Dermis lymphatic vessel endothelial cell (primary cell): ENCODE measurements at places on chromosomes 5 and 9. TPM values are rescaled to one million over a fixed set of nuclear protein-coding genes. Genes with fewer than 3 reads are reported as not detected.

The SLC1A3 gene
- 0.11 TPM in 1 of 2 replicates, not detected in the other for total RNA-seq

The CSF1R gene
- total RNA-seq, result not detected in 2 replicates

The NUTM2G gene
- not detected in 2 replicates for total RNA-seq

The GLRX gene
- total RNA-seq, result 25.0 and 26.0 TPM in 2 replicates

The SGCD gene
- total RNA-seq, result 2.0 and 4.8 TPM in 2 replicates

The DNAH5 gene
- 0.11 and 0.17 TPM in 2 replicates for total RNA-seq

The C5orf52 gene
- not detected in 2 replicates for total RNA-seq

The CTSL gene
- total RNA-seq, result 670 and 990 TPM in 2 replicates

The FCHSD1 gene
- 13.0 and 15.6 TPM in 2 replicates for total RNA-seq

The HTR4 gene
- not detected in 2 replicates for total RNA-seq

The CSF2 gene
- 0.22 TPM in 1 of 2 replicates, not detected in the other for total RNA-seq

The PLPPR1 gene
- total RNA-seq, result under 0.01 TPM in 1 of 2 replicates, not detected in the other

The GKAP1 gene
- 1.2 and 2.0 TPM in 2 replicates for total RNA-seq

The TOR2A gene
- 4.9 and 5.5 TPM in 2 replicates for total RNA-seq

The EDIL3 gene
- 0.09 and 0.22 TPM in 2 replicates for total RNA-seq

The INSL6 gene
- total RNA-seq, result not detected in 2 replicates

The NR5A1 gene
- total RNA-seq, result not detected in 2 replicates

The TIGD6 gene
- total RNA-seq, result 4.1 and 5.8 TPM in 2 replicates

The ERAP2 gene
- total RNA-seq, result 5.6 and 43.2 TPM in 2 replicates

The IL5 gene
- total RNA-seq, result not detected in 2 replicates

The GABRA6 gene
- total RNA-seq, result not detected in 2 replicates

The DMRTA1 gene
- total RNA-seq, result under 0.01 and 0.26 TPM in 2 replicates

The C8G gene
- 0.54 and 0.77 TPM in 2 replicates for total RNA-seq

The PAIP1 gene
- total RNA-seq, result 79.9 and 93.7 TPM in 2 replicates

The AFAP1L1 gene
- total RNA-seq, result 226 and 255 TPM in 2 replicates

The SYK gene
- under 0.01 TPM in 1 of 2 replicates, not detected in the other for total RNA-seq

The KIF24 gene
- total RNA-seq, result 0.86 and 0.87 TPM in 2 replicates

The RNF180 gene
- total RNA-seq, result 1.3 and 4.9 TPM in 2 replicates

The FBXO4 gene
- 10.8 and 12.5 TPM in 2 replicates for total RNA-seq

The CEL gene
- 0.09 TPM in 1 of 2 replicates, not detected in the other for total RNA-seq

The TGFBI gene
- 1.9 and 19.0 TPM in 2 replicates for total RNA-seq

The FOXD4L4 gene
- total RNA-seq, result under 0.01 and 0.09 TPM in 2 replicates

The RMRP gene
- total RNA-seq, result 120,014 and 177,404 TPM in 2 replicates

The DRD1 gene
- not detected in 2 replicates for total RNA-seq

The KIAA1958 gene
- total RNA-seq, result 0.69 and 0.98 TPM in 2 replicates

The BARHL1 gene
- not detected in 2 replicates for total RNA-seq

The NTRK2 gene
- total RNA-seq, result under 0.01 and 0.11 TPM in 2 replicates
